CD4-positive, alpha-beta T cell treated with Interleukin-17A for 4 hours (primary cell): ENCODE measurements at places on chromosomes 4 and X.

GRCh38 chrX:29876733-29877132, 338.6 kb upstream of the MAGEB2 start:
- no peak for DNase-seq

- DNase-seq = peak; percentile 77
Measured at GRCh38 chrX:153582896-153583295, 16.0 kb downstream of the CCNQ start.

DNA sequence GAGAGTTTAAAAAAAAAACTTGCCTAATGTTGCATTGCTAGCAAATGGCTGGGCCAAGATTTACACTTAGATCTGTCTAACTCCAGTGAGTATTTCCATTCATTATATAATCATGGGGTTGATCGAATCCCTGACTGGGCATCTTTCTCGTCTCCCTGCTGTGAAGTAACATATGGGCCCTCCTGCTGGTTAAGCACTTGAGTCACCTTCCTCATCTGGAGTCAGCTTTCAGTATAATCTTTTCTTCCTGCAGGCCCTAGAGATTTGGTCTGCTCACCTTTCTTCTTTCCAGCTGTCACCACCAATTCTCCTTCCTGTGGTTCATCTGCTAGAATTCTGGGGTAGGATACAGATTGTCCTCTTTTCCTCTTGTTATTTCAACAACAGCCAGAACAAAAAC, 41.6 kb downstream of the TIGD2 start:
- DNase-seq = no peak

DNA sequence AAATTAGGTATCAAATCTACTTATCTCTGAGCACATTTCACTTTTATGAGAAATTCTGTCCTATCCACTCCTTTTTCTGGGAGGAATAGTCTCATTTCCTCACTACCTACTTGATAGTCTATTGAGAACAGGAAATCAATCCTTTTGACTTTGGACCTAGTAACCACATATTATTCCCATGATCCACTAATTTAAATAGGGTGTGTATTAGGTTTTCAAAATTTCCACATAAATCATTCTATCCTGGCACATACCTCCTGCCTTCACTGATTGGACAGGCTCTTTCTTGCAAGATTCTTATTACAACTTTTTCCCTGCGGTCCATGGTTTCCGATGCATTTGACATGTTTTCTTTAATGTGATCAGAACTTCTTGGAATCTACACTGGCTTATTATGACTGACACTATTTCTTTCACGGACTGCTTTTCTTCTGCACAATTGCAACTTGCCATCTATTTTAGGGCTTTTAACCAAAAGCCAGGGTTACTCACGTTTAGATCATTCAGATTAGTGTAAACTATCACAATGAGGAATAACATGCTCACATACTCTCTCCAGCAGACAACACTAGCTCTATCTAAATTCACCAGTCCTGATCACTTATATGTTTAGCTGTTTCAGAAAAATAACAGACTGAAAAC, 419.9 kb upstream of the SLIT2 start:
- DNase-seq = no peak

GRCh38 chrX:136067966-136068365, 79.4 kb upstream of the FHL1 start:
- DNase-seq = no peak

DNA sequence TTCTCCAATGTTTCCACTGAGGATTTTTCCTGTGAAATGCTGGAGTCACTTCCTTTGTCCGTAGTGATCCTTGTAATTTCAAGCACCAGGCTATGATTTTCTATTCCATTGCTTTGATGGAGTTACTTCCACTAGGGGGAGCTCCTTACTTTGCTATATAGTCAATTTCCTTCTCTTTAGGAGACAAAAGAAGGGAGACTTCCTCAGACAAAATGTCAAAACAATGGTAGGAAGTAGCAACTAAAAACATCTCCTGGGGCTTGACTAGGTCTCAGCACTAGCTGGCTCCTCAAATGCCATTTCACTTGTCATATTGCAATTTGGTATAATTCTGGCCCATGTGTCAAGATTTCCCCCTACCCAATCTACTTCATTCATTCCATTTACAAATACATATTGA, 24.1 kb downstream of the ZCCHC12 start:
- DNase-seq = no peak

GRCh38 chr4:112752061-112752460, 115.1 kb downstream of the LARP7 start:
- DNase-seq = no peak

- no peak for DNase-seq
Measured at GRCh38 chr4:8746523-8747466, 124.8 kb downstream of the HMX1 start.

- peak; percentile 58 for DNase-seq
Measured at GRCh38 chrX:149825424-149825823, 43.7 kb downstream of the MAGEA9 start.

GRCh38 chrX:48505481-48505880, 3.3 kb upstream of the PORCN start:
- no peak for DNase-seq

DNA sequence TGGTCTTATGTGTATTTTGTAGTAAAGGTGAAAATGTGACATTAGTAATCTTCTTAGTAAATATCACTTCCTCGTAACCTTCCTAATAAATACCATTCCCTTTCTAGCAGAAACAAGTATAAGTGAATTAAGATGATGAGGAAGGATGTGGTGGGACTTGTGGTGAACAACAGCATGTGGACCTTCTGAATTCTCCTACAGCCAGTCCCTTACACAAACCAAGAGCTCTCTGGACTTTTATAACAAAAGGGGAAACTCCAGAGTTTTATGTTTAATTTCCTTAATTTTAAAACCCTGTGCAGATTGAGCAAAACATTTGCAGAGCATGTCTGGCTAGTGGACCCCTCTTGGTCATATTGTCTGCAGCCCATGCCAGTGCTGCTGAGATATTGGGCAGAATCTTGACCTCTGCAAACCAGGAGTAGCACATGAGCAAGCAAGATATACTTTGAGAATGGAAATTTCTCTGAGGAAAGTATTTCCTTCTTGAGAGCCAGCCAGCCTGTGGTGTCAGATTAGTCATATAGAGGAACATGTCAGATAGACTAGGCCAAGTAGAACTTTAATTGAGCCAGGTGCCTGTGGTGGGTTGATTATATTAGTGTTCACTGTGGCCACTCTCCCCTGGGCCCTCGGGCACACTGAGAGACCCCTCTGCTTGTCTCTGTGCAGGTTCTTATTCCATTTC, 328.2 kb downstream of the DKK2 start:
- no peak for DNase-seq

DNA sequence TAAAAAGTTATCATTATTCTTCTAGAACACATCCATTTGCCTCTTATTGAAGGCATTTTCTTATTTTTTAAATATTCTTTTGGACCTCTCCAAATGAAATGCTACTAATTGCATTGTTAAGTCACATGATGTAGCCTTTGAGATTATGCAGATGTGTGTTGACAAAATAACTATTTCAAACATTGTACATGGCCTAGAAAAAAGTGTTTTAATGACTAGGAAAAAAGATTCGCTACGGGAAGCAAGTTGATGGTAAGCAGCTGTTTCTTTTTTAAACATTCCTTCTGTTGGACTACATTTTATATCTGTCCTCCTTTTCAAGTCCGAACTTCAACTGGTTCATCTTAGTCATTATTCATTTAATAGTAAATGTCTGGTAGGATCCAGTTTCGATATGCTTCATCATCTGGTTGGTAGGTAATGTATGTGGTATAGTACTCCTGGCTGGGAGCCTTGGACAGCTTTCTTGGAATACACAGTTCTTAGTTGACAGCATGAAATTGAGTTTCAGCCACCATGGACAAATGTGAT, 34.3 kb upstream of the GUCY1A1 start:
- DNase-seq = no peak

DNA sequence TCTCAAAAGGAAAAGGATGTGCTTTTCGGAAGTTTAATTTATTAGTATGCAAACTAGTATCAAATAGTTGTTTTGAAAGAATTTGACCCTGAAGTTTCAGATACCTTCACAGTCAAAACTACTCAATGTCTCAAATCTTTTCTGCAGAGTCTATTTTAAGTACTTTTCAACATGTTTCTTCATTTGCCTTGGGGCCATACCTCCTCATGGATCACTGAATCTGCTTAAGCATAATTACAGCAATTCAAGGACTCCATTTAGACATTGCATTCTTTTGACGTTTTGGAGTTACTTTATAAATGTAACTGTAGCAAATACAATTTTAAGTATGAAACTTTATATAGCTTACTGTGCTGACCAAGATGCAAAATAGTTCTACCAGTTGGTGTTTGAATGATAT, 25.5 kb downstream of the PALLD start:
- DNase-seq = no peak

- no peak for DNase-seq
Measured at GRCh38 chr4:47747211-47747610, 90.7 kb downstream of the CORIN start.

- no peak for DNase-seq
Measured at GRCh38 chr4:92864096-92864495, 560.3 kb downstream of the GRID2 start.

GRCh38 chr4:155548173-155548572, 118.5 kb upstream of the GUCY1A1 start:
- DNase-seq = no peak
